ENCODE measurements at places on chromosomes 7 and 10.

DNA sequence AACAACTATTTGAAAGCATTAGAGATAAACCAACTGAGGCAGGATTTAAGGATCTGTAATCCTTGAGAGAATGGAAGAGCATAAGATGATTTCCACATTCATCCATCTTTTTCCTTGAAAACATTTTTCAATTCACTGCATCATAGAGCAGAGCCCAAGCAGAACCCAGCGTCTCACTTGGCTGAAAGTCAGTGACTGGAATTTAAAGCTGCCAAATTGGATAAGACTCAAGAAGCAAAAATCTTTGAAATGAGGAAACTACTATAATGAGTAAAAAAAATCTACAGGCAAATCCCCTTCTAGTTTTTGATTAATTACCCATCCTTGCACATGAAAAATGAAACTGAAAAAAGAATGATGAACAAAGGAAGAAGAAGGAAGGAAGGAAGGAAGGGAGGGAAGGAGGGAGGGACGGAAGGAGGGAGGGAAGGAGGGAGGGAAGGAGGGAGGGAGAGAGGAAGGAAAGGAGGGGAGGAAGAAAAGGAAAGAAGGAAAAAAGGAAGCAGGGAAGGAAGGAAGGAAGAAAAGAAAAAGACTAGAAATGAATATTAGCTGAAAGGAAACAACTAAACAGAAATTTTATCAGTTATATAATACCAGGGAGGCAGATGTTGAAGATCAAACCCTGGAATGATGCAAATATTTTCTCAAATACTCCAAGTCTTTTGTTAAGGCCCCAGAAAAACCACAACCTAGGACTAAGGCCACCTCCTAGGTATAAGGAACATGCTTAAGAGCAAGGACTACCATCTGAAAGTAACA is 336.3 kb upstream of the MAGI2 start:
- no peak for DNase-seq

DNA sequence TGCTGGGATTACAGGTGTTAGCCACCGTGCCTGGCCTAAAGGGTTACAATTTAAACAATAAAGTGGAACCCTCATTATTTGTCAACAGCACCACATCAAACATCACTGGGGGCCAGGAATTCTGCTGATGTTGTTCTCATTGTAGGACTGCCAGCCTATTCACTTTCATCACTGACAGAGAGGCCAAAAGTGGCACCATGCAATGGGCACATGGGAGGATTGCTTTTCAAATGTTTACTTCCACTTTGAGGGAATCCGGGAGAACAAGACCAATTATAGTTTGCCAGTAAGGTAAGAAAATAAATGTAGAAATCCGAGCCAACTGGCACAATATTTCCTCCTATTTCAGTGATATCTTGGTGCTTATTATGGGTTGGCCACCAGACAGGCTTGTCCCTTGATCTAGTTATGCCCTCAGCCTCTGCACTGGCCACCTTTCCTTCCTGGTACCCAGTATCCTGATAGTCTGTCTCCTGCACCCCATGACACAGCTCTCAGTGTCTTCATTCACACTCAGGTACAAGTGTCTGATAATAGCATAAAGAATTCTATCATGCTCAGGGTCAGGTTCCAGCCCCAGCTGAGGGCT is 82.6 kb downstream of the ANLN start:
- DNase-seq = no peak

DNA sequence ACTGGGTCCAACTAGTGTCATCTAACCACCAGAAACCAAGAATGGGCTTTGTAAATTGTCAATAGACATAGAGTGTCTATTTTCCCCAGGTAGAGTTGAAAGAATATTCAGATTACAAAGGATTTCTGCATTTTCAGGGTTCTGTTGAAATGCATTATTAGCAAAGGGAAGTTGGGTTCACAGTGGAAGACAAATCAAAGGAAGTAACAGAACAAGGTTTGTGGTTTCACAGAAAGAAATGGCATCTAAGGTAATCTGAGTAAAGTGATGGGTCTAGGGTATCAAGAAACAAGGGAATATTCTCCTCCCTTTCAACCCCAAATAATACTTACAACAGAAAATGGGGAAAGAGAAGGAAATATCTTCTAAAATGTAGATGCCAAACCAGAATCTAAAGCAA is 25.8 kb downstream of the CEP41 start:
- no peak for DNase-seq

- no peak for DNase-seq
Observed at GRCh38 chr7:33776788-33777187, 128.6 kb upstream of the BMPER start.

DNA sequence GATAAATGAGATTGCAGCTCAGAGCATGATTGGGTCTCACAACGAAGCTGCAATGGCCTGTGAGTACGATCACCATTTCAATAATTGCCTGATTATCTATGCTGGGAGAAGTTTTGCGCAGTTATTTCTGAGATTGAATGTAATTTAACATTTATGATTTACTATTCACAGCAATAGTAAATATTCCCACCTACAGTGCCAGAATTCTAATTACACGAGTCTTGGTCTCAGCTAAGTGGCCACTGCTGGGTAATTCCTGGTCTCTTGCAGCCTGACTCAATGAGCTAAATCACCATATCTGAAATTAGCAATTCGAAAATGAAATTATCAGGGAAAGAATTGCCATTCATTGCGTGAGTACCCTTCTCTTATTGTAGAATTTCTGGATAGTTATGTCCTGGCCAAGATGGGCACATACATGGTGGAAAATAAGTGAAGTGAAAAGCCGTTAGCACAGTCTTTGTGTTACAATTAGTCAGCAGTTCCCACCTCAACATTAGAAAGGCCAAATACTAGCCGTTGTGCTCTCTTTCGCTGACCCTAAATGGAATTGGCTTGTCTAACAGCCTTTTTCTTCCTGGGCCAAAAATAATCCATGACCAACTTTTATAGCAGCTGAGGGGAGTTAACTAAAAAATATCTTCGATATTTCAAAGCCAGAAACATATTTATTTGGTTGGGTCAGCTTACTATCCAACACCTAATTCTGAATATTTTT is 681.0 kb upstream of the C7orf33 start:
- no peak for DNase-seq

DNA sequence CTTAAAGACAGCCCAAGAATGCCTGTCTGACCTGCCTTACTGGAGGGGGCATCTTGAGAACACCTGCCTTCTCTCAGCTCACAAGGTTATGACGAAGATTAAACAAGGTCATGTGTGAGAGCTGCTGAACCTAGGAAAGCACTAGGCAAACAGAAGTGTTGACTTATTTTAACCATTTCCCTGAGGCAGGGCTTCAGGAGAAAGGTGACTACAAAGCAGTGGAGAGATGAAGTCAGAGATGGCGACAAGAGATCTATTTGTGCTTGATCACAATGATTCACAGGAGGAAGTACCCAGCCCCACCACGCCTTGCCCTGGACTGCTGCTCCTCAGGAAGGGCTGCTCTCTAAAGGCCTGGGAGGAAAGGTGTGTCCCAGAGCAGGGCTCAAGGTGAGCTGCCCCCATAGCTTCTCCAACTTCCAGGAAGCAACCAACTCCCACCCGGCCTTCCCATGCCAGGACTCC is 27.8 kb downstream of the STN1 start:
- DNase-seq = no peak

DNA sequence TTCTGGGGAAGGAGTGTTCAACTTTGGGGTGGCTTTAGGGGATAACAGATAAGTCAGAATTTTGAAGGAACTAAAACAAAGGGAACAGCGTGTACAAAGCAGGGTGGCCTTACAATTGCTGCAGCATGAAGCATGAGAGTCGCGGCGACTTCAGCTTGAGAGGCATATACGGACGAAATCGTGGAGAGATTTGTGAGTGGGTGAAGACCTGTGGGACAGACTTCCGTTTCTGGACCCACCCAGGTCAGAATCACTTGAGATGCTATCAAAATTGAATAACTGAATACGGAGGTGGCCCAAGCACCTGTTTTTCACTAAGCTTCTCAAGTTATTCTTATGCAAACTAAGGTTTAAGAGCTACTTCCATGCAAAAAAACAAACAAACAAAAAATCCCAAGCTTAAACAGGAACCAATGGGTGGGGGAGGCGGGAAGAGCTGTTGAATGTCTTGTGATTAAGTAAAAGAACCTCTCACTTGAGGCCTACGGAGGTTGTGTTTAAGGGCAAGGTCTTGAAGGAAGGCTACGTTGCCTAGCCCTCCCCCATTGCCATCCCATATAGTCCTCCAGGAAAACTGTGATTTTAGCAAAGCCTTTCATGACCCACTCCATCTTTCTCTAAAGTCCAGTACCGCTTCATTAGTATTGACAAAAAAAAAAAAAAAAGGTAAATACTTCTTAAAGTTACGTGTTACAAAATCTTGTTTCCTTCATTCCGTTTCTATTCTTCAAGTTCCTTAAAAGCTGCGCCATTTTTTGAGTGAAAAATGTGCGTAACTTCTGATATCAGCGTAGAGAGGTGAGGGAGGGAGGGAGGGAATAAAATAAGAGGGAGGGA is 1.3 kb upstream of the TRIM24 start:
- DNase-seq = no peak

DNA sequence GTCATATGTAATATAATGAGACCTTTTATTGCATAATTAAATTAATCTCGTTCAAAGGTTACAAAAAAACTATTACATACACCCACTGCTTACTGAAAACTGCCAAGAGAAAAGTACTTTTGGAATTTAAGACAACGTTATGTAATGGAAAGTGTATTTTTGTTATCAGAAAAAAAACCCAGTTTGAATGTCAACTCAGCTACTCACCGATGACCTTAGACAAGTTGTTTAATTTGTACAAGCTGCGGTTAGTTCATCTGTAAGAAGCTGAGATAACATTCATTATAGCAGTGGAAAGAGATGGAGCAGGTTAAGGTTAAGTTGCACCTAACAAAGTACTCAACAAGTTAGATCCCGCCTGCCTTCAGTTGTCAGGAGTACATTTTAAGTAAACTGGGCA is 1.1 kb downstream of the PSMA2 start:
- DNase-seq = no peak

DNA sequence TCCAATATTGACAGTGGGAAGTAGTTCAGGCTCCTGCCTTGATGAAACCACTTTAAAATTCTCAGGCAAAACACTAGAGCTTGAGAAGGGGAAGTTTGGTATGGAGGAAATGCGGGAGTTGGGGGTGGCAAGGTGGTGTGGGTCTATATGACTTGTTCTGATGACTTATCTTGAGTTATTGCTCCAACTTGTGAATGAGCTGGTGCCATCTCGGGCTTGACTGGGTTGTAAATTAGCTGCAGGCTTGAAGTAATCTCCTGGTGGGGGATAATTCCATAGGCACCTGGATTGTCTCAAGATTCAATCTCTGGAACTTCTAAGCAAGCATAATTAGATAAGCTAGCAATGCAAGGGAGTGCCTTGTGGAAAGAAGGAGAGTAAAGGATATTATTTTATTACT is 29.0 kb downstream of the MRPL32 start:
- DNase-seq = no peak

DNA sequence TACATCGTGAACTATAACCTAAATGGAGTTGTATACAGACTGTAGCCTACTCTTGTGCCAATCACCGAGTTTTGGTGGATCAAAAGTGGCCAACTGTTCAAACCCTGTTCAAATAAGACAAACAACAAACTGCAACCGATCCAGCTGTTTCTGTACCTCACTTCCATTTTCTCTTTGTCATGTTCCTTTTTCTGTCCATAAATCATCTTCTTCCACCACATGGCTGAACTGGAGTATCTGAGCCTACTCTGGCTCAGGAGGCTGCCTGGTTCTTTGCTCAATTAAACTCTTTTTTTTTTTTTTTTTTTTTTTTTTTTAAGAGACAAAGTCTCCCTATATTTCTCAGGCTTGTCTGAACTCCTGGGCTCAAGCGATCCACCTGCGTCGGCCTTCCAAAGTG is 59.0 kb upstream of the NPVF start:
- no peak for DNase-seq

Measured in activated CD8-positive, alpha-beta memory T cell treated with anti-CD3 and anti-CD28 coated beads for 48 hours (primary cell).